ENCODE measurements at places on chromosomes 12 and 14. TPM values are rescaled to one million over a fixed set of nuclear protein-coding genes. Genes with fewer than 3 reads are reported as not detected.

- no peak for DNase-seq
Observed at GRCh38 chr14:85254711-85255110, 275.2 kb upstream of the FLRT2 start.

DNA sequence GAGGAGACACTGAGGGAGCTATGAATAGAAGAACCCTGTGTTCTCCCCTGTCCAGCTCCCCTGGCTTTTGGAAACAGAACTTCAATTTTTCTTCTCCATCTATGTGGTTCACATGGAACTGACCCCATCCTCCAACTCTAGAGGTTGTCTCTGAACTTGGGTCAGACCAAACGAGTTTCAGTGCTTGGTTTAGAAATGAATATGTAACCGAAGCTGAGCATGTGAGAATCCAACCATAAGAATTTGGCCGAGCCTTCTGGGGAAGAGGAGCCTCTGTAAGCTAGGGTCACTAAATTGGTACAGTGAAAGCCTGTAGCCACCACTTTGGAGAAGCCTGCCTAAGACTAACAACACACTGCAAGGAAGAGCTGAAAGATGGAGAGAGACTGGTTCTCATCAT lies 464.4 kb downstream of the ZFP36L1 start:
- no peak for DNase-seq

DCN gene
- total RNA-seq, result 33.1 TPM

GRCh38 chr12:7075518-7075917 lies 15.0 kb downstream of the C1S start:
- no peak for DNase-seq

DNA sequence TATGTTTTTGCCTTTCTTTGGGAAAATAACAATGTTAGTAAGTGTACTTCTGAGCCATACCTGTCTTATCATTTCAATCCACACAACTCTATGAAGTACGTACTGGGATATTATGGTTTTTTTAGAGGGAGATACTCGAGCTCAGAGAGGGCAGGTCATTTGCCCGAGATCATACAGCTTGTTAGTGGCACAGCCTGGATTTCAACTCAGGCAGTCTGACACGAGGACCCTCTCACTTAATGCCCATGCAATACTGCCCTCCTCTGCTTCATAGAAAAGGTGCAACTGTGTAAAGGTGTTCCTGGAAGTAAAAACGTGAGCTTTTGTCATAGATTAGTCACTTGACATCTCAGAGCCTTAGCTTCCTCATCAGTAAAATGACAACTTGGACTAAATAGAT lies 128.0 kb downstream of the NDUFA12 start:
- DNase-seq, result peak; percentile 47

NR1H4 gene
- total RNA-seq, result not detected

ACVRL1 gene
- not detected for total RNA-seq

RHNO1 gene
- 60.9 TPM for total RNA-seq

DNA sequence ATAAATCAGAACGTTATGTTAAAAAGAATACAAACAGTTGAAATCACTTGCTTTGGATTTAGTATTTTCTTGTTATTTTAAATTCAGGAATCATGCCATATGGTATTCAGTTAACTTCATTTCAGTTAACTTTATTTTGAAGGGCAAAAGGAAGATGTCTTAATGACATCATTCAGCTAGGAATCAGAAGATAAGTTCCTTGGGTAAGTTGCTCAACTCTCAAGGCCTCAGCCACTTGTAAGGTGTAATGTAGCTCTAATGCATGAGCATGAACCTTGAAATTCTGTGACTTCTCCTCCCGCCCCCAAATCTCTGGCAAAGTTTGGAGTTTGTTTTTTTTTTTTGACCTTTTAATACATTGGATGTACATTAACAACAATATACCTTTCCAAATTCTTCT lies 42.6 kb downstream of the FRS2 start:
- no peak for DNase-seq

DNA sequence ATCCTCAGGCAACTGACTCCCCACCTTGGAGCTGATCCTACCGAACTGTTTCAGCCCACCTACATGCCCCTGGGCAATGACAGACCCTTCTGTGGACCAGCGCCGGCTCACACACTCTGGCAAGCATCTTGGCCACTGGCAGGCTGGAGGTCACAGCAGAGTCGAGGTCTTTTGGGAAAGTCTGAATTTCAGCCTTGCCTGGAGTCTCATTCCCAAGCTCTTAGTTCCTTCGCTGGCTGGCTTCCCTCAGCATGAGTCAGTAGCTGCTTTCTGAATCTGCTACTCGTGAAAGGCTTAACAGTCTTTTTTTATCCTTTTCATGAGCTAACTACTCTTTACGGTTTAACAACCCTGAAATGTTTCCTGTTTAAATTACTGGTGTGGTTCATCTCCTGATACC lies 44.5 kb downstream of the ASCL4 start:
- peak; percentile 9 for DNase-seq

DNA sequence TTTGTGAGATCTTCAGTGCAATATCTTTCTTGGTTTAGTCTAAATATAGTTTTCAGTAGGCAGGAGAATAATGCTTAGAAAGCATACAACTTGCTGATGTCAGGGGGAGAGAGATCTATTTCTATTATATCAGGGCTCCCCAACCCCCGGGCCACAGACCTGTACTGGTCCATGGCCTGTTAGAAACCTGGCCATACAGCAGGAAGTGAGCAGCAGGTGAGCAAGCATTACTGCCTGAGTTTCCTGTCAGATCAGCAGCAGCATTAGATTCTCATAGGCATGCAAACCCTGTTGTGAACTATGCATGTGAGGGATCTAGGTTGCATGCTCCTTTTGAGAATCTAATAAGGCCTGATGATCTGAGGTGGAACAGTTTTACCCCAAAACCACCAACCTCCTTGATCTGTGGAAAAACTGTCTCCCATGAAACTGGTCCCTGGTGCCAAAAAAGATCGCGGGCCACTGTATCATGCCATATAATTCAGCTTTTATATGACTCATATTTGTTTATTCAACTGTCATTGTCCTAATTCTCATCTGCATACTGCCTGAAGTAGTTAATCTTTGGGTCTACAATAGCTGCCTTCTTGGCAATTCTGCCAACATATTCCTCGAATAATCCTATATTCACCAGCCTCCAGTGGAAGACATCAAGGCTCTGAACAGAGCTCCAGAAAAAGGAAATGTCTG lies 163.6 kb upstream of the DYRK2 start:
- no peak for DNase-seq

DNA sequence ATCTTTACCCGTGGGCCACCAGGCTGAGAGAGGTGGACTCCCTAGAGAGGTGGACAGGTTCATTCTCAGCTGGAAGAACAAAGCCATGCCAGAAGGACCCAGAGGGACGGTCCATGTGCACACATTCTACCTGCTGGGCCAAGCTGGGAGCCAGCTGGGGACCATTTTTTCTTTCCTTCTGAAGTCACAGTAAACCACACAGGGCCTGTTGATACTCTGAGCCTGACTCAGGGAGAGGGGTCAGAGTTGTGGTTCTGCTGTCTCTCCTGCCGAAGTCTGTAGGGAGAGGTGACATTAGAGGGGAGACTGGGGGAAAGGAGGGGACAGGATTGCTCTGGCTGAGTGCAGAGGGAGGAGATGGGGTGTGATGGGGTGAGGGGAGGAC lies 148.6 kb downstream of the TSPAN9 start:
- DNase-seq, result no peak

TCP11L2 gene
- total RNA-seq, result 11.4 TPM

DNA sequence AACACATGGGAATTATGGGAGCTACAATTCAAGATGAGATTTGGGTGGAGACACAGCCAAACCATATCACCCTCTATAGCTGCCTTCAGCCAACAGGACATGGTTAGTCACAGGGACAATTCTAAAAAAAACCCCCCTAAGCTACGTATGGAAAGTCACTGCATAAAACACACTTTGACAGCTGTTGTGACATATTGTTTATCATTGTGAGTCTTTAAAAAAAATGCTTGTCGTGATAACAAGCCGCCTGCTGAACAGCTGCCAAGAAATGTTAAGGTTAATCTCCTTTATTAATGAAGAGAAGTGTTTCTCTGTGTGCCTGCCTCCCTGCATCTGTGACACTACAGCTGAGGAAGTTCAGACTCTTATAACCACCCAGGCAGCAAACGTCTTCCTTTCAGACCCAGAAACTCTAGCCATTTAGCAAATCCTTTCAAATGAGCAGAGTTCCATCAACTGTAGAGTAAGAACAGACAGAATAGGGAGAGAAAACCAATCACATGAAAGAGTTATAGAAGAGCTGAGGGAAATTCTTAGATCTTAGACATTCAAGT lies 1459.6 kb upstream of the TMEM132C start:
- no peak for DNase-seq

GRCh38 chr12:52439845-52440244 lies 5.7 kb upstream of the KRT75 start:
- DNase-seq, result no peak

DNA sequence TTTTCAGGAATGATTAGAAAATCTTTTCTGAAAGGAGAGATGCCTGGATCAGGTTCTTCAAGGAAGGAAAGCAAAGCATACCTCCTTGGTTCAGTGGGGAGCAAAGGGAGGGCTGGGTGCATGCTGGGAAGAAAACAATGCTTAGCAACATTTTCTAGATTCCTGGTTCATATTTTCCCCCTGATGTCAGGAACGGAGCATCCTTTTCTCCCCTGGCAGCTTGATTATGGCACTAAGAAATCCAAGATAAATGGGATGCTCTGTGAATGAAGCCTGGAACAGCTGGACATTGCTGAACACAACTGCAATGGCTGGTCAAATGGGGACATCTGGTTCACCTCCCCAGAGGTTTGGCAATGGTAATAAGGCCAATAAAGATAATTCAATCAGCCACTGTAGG lies 50.9 kb downstream of the KCNA5 start:
- DNase-seq, result no peak

ANKRD33 gene
- not detected for total RNA-seq

LRRK2 gene
- total RNA-seq, result 4.5 TPM

DNA sequence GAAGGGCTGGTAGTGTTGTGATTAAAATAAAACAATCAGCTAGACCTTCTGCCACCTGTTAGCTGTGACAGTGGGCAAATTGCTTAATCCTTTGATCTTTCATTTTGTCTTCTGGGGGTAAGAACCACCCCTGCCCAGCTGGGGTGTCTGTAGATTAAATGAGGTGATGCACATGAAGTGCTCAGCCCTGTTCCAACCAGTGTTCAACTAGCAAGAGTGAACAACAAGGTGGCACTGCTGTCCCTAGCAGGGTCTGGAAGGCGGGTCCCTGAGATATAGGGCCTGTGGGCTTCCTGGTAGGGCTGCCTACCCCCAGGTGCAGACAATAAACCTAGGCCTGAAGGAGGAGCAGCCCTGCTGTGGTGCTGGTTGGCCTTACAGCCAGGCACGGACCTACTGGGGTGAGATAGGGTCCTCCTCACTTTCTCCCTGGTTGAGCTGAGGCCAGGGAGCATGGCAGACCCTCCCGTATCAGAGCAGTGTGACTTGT lies 60.6 kb downstream of the ARL6IP4 start:
- no peak for DNase-seq

KLHL33 gene
- total RNA-seq, result 0.14 TPM

SERPINA10 gene
- total RNA-seq, result not detected

ADCY6 gene
- total RNA-seq, result 33.2 TPM

SP7 gene
- not detected for total RNA-seq

GRCh38 chr14:58871573-58871972 lies 233.8 kb downstream of the DACT1 start:
- no peak for DNase-seq

IRF2BPL gene
- 26.0 TPM for total RNA-seq

DNA sequence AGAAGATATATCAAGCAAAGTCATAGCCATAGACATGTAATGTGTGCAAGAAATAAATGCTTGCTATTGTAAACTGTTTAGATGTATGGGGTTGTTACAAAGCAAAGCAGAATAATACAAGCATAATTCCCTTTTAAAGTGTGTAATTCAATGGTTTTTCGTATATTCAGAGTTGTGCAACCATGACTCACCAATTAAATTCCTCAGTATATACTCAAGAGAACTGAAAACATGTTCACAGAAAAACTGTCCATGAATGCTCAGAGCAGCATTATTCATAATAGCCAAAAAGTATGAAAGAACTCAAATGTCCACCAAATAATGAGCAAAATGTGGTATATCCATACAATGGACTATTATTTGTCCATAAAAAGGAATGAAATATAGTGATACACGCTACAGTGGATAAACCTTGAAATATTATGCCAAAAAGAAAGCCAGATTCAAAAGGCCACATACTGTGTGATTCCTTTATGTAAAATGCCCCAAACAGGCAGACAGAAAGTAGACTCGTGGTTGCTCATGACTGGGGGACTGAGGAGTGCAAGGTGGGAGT lies 9.3 kb downstream of the GXYLT1 start:
- peak; percentile 62 for DNase-seq

FSCB gene
- not detected for total RNA-seq

- no peak for DNase-seq
Observed at GRCh38 chr14:89600950-89601826, 184.2 kb upstream of the FOXN3 start.

SUDS3 gene
- 25.1 TPM for total RNA-seq

GRCh38 chr14:82776958-82777357 lies 1243.3 kb upstream of the SEL1L start:
- DNase-seq, result no peak

GRCh38 chr12:55847033-55847432 lies 4.3 kb upstream of the MMP19 start:
- peak; percentile 64 for DNase-seq
